Neural cell (in vitro differentiated cells): ENCODE measurements at places on chromosomes 1 and 21. TPM values are rescaled to one million over a fixed set of nuclear protein-coding genes. Genes with fewer than 3 reads are reported as not detected.

Gene VHLL
- polyA plus RNA-seq = 1.4 and 1.8 TPM in 2 replicates

Gene KRTAP19-1
- polyA plus RNA-seq = not detected in 2 replicates

Gene OR2T35
- polyA plus RNA-seq = not detected in 2 replicates

Gene KRTAP10-7
- polyA plus RNA-seq = not detected in 2 replicates

Gene SH3D21
- 2.6 and 2.8 TPM in 2 replicates for polyA plus RNA-seq

Gene KRTAP12-2
- not detected in 2 replicates for polyA plus RNA-seq

Gene RXFP4
- not detected in 2 replicates for polyA plus RNA-seq

Gene LRRC53
- polyA plus RNA-seq = not detected in 2 replicates

Gene PPIAL4G
- not detected in 2 replicates for polyA plus RNA-seq

Gene ARHGAP29
- polyA plus RNA-seq = 1.2 and 1.7 TPM in 2 replicates

Gene GJA5
- polyA plus RNA-seq = not detected in 2 replicates

Gene TIE1
- not detected in 2 replicates for polyA plus RNA-seq

Gene DISP3
- polyA plus RNA-seq = 14.9 and 21.8 TPM in 2 replicates

Gene GCSAML
- not detected in 2 replicates for polyA plus RNA-seq

Gene ECM1
- polyA plus RNA-seq = 2.3 and 4.2 TPM in 2 replicates

Gene SERPINC1
- polyA plus RNA-seq = not detected in 2 replicates

Gene KCNA3
- polyA plus RNA-seq = 5.4 and 5.6 TPM in 2 replicates

Gene FOXO6
- polyA plus RNA-seq = 0.59 and 3.2 TPM in 2 replicates

Gene C1orf141
- not detected in 2 replicates for polyA plus RNA-seq

Gene MX2
- polyA plus RNA-seq = not detected in 2 replicates

Gene ST6GALNAC3
- 2.8 and 3.6 TPM in 2 replicates for polyA plus RNA-seq

Gene ANKRD45
- 8.7 and 9.9 TPM in 2 replicates for polyA plus RNA-seq

Gene DEPDC1
- 0.84 and 2.4 TPM in 2 replicates for polyA plus RNA-seq

Gene MTX1
- 48.0 and 55.0 TPM in 2 replicates for polyA plus RNA-seq

Gene RASAL2
- polyA plus RNA-seq = 73.0 and 73.3 TPM in 2 replicates

Gene TCP10L
- polyA plus RNA-seq = 1.7 and 2.1 TPM in 2 replicates

Gene NBPF6
- polyA plus RNA-seq = not detected in 2 replicates

Gene C8A
- polyA plus RNA-seq = not detected in 2 replicates

Gene ERVH48-1
- not detected in 2 replicates for polyA plus RNA-seq

Gene OR6N1
- polyA plus RNA-seq = not detected in 2 replicates

Gene AHDC1
- polyA plus RNA-seq = 5.3 and 18.4 TPM in 2 replicates

Gene SELENBP1
- polyA plus RNA-seq = not detected in 2 replicates

Gene SOX13
- 1.7 TPM in 2 replicates for polyA plus RNA-seq
